ENCODE measurements at places on chromosomes 7 and 10.

GRCh38 chr10:80485076-80485945 lies 31.2 kb downstream of the TSPAN14 start:
- no peak for DNase-seq

- peak; percentile 71 for DNase-seq
Observed at GRCh38 chr10:80132299-80133139, at the start of gene PLAC9. Gene PLAC9, plus strand, starts transcription at chr10:80132730. Its CDS starts 33 bp downstream, at chr10:80132763.

DNA sequence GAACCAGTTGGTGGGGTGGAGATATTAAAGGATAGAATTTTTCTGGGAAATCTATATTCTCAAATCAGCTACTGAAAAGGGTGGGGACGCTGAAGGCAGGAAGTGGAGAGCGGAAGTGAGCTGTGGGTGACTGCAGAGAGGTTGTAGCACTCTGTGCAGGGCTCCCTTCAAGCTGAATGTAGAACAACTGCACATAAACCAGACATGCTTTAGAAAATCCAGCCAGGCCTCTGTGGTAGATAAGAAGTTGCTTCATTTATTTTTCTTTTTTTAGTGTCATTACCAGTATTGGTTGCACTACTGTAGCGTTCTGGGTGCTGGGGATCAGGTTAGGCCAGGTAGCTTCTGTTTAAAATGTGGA lies 127.8 kb downstream of the CELF2 start:
- no peak for DNase-seq

DNA sequence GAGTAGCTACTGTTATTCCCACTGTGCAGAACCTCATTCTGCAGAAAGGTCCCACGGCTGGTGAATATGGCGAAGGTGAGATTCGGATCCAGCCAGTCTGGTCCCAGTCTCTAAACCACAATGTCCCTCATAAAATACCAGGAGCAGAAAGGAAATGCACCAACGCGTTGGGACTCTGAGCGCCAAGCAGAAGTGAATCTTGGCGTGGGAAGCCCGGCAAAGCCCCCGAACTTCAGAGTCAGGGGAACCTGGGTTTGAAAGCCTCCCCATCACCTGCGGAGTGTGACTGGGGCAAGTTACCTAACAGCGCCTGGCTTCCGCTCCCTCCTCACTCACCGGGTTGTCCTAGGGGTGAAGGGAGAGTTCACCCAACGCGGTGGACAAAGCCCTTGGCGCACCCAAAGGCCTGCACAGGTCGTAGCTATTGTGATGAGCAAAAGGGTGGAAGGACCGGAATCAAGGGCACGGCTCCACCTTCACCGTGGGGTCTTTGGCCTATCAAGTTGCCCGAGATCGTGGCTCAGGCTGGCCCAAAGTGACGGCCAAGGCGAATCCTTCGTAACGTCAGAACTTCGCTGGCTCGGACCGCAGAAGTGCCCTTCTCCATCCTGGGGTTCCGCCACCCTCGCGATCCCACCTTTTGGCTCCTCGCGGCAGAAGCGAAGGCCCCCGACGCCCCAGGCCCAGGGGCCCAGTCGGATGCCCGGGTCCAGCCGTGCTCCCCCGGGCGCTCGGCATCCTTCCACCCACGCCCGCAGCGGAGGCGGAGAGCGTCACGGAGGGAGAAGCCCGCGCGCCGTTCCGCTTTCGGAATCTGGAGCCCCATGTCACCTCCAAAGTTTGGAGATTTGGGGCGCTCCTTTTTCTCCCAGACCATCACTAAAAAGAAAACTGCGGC lies 811 bp downstream of the RGS10 start:
- DNase-seq = no peak

DNA sequence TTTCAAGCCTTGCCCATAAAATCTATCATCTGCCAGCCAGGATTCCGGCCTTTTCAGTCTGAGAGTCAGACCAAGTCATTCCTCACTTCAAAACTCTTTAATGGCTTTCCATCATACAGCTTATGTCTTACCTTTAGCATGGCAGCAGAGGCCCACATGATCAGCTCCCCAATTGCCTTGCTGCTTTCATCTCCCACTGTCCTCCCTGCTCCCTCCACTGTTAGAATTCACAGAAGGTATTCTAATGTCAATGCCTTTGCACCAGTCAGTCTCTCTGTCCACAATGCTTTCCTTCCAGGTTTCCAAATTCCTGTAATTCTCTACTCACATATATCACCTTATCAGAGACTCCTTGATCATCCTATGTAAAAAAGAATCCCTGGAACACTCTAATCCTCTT lies 37.2 kb downstream of the SEMA3E start:
- no peak for DNase-seq

GRCh38 chr7:5500777-5501350 lies 77.2 kb upstream of the TNRC18 start:
- DNase-seq = no peak

DNA sequence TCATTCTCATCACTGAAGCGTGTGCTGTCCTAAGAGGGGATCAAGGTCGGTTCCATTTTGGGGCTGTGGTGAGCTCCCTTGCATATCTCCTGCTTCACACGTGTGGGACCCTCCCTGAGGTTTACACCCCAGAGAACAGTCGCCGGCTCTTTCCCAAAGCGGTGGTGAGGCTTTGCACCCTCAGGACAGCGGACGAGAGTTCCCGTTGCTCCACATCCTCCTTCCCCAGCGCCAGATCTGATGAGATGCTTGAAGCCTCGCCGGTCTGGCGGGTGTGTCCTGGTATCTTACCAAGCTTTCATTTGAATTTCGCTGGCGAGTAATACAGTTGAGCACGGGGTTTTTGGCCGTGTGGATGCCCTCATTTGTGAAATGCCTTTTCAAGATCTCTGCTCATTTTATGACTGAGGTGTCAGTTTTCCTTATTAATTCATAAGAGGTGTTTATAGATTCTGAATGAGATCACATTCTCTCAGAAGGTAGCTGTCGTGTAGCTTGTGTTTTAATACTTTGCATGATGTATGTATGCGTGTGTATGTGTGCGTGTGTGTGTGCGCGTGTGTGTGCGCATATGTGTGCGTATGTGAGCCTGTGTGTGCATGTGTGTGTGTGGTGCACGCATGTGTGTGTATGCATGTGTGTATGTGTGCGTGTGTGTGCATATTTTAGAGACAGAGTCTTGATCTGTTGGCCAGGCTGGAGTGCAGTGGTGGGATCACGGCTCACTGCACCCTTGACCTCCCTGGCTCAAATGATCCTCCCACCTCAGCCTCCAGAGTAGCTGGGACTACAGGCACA lies 30.7 kb downstream of the ELFN1 start:
- no peak for DNase-seq

GRCh38 chr10:121065330-121065729 lies 214.2 kb downstream of the WDR11 start:
- DNase-seq = no peak

DNA sequence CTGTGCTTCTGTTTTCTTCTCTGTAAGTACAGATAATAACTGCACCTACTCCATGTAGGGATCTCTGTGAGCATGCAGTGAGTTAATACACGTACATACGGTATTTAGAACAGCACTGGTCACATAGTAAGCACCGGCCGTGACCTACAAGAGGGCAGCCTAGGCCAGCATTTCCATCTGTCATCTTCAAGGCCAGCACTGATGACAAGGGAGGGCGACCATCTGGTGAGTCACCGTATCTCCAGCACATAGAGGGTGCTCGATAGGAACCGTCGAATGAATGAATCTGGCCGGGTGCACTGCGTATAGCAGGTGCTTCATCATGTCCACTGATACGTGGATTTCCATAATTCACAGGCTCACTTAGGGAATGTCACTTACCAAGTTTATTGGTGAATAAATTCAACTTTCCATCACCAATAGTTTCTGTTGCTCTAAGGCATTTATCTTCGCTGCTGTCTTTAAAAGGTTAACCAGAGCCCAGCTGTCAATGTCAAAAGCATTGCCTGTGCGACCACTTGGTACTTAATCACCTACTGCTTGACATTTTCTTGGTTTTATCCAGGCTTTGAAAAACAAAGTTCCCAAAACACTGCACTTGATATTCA lies 8.3 kb downstream of the NOD1 start:
- no peak for DNase-seq

- DNase-seq = no peak
Observed at GRCh38 chr10:20744821-20745220, 152.3 kb downstream of the NEBL start.

GRCh38 chr7:988426-988911 lies 5.5 kb downstream of the CYP2W1 start:
- DNase-seq = no peak

DNA sequence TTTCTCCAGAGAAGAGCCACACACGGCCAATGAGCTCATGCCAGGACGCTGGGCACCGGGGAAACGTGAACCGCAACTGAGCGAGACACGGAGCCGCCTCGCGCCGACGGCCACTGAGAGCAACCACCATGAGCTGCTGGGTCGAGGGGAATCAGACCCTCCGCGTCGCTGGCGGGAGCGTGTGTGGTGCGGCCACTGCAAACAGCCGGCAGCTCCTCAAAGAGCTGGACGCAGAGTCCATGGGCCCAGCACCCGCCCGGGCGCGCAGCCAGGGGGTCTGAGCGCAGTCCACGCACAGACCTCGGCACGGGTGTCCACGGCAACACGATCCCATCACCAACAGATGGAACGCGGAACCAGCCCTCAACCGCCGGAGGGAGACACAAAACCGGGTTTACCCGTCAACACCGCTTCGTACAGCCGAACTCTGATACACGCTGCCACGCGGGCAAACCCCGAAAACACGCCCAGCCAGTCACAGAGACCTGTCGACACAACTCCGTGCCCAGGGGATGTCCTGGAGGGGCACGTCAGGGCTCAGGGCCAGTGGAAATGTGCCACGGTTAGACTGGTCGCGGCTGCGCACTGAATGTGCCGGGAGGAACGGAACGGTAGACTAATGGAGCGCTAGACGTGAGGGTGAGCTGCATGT lies 147.1 kb downstream of the ELFN1 start:
- no peak for DNase-seq
